ENCODE measurements at places on chromosomes 5 and 9. TPM values are rescaled to one million over a fixed set of nuclear protein-coding genes. Genes with fewer than 3 reads are reported as not detected.

DNA sequence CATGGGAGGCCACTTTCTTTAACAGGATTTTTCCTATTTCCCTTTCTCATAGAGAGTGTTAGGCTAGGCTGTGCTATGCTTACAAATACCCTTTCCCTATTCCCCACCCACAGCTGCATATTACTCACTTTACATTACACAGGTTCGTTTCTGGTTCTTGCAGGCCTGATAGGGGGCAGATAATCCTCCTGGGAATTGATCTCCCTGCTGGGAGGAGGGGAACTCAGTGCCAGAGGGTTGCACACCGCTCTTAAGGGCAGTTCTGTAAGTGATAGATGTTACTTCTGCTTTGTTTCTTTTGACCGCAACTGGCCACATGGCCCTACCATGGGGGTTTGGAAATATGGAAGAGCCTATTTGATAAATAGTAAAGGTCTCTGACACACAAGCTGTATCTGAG is 54.0 kb upstream of the NTRK2 start:
- DNase-seq = no peak

DNA sequence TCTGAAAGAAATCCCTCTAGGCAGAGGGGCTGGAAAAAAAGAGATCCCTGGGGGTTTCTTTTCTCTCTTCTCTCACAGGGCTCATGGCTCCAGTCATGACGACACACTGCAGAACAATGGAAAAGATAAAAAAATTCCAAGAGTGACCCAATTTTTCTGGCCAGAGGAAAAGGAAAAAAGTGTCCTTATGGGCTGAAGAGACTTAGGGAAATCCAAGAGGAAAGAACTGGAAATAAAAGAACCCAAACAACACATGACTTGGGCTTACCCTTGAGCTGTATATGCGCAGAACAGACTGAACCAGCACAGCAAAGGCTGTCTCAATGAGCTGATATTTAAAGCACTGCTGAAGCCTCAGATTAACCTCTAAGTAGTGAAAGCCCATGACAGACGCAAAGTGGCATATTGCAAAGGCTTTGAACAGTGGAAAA is 102.4 kb downstream of the SMIM23 start:
- DNase-seq = no peak

DNA sequence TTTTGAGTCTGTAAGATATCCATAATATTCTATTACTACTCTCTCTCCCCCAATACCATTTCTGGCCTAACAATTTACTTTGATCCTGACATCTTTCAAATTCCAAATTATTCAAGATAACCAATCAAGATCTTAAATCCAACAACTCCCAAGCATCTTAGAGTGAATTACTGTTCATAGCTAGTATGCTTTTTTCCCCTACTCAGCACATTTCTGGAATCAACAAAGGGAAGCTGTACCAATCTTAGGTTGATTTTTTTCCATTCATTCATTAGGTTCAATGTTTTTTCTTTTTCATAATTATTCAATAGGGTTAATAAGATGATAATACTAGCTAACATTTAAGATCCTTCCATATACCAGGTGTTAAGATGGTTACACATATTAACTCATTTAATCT is 50.3 kb upstream of the MTMR12 start:
- DNase-seq = no peak

DNA sequence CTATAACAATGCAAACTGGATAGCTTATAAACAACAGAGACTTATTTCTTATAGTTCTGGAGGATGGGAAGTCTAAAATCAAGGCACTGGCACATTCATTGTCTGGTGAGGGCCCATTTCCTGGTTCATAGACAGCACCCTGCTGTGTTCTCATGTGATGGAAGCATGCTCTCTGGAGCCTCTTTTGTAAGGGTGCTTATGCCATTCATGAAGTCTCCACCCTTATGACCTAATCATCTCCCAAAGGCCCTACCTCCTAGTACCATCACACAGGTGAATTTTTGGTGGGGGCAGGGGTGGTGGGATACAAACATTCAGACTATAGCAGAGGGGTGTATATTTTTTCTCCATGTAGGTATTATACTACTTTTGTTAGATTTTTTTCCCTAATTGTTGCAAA is 92.4 kb downstream of the UNC13B start:
- DNase-seq = no peak

- no peak for DNase-seq
Observed at GRCh38 chr9:99044827-99045226, 60.1 kb upstream of the TGFBR1 start.

DNA sequence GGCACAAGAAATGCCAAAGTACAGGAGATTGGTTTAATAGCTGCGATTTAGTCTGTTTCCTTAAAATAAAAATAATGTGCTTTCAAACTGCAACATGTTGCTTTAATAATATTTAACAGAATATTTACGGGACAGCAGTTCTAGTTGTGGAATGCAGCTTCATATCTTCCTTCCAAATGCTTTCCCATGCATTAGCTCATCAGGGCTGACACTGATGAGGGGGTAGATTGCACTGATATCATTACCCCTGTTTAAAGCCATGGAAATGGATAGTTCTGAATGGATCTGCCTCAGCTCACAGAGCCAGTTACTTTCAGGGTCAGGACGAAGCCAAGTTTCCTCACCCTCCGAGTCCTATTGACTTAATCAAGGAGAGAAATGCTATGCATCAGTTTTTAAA is 93.2 kb upstream of the OSMR start:
- DNase-seq = no peak

GRCh38 chr5:45189481-45189880 is 380.7 kb downstream of the MRPS30 start:
- DNase-seq = no peak

The PDE4D gene
- 1.7 TPM for total RNA-seq

The SMIM3 gene
- total RNA-seq = 42.0 TPM

The PDLIM4 gene
- 7.6 TPM for total RNA-seq

The SCGB3A1 gene
- total RNA-seq = not detected

Data from H9 (cell line).